ENCODE measurements at places on chromosomes 2 and 18. TPM values are rescaled to one million over a fixed set of nuclear protein-coding genes. Genes with fewer than 3 reads are reported as not detected.

The DSG4 gene
- total RNA-seq, result not detected

The COBLL1 gene
- not detected for total RNA-seq

The TRIM54 gene
- total RNA-seq, result not detected

The CTLA4 gene
- total RNA-seq, result 22.7 TPM

The HNMT gene
- total RNA-seq, result not detected

The MYO3B gene
- 0.04 TPM for total RNA-seq

The CRIM1 gene
- 2.3 TPM for total RNA-seq

The B3GNT7 gene
- total RNA-seq, result not detected

The RASGRP3 gene
- total RNA-seq, result 11.8 TPM

The SDC1 gene
- total RNA-seq, result 0.19 TPM

The CRYBA2 gene
- not detected for total RNA-seq

The PSMA8 gene
- total RNA-seq, result 1.2 TPM

The ARPC2 gene
- 729 TPM for total RNA-seq

The ETAA1 gene
- total RNA-seq, result 12.6 TPM

The YWHAQ gene
- 308 TPM for total RNA-seq

The GAL3ST2 gene
- not detected for total RNA-seq

The SERPINB11 gene
- total RNA-seq, result not detected

The TMEM37 gene
- not detected for total RNA-seq

The FAP gene
- total RNA-seq, result not detected

The TUBB8B gene
- total RNA-seq, result not detected

The LOXHD1 gene
- total RNA-seq, result 0.35 TPM

The PIEZO2 gene
- total RNA-seq, result not detected

The MOGAT1 gene
- not detected for total RNA-seq

The CKAP2L gene
- total RNA-seq, result 59.1 TPM

The LRATD1 gene
- not detected for total RNA-seq

The TMEM247 gene
- total RNA-seq, result not detected

The FTCDNL1 gene
- total RNA-seq, result 2.4 TPM

The TAF4B gene
- total RNA-seq, result 11.7 TPM

The FBXO41 gene
- 18.2 TPM for total RNA-seq
